ENCODE measurements at places on chromosomes 13 and 19.

DNA sequence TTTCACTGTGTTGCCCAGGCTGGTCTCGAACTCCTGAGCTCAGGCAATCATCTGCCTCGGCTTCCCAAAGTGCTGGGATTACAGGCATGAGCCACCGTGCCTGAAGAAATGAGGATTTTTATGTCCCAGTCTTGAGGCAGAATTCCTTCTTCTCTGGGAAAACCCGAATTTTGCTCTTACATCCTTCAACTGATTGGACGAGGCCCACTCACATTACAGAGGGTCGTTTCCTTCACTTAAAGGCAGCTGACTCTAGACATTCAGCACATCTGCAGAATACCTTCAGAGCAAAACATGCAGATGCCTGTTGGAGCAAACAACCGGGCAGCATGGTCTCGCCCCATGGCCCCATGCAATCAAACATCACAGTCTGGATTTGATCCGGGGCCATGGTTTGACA, 36.3 kb upstream of the NFIC start:
- no peak for DNase-seq

GRCh38 chr19:12095111-12095790, 30.7 kb downstream of the ZNF844 start:
- no peak for DNase-seq

DNA sequence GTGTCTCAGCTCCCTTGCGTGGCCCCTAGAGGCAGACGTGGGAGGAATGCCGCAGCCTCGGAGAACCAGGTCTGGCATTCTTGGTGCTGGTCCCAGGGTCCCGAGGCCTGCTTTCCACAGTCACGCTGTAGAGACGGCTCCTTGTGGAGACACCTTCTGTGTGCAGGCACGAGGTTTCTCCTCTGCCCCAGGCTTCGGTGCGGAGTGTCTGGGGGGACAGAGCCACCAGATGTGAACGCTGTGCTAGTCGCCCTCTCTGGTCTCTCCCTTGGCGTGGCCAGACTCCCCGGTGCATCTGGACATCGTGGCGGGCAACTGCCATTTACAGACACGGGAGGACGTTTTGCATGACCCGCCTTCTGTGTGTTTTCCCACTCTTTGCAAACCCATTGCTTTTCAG, 7.5 kb upstream of the TMEM255B start:
- DNase-seq: no peak

- DNase-seq: no peak
Observed at GRCh38 chr19:10339380-10339960, at the start of gene ICAM3. Gene ICAM3, minus strand, starts transcription at chr19:10339624. Its CDS starts 10 bp downstream, at chr19:10339614.

GRCh38 chr13:97826421-97827012, 127.0 kb upstream of the IPO5 start:
- no peak for DNase-seq

GRCh38 chr13:51675385-51675784, 91.1 kb downstream of the WDFY2 start:
- no peak for DNase-seq

- DNase-seq: peak; percentile 75
Observed at GRCh38 chr19:17539238-17540117, 16.0 kb upstream of the COLGALT1 start.

GRCh38 chr13:35039012-35039411, 96.9 kb downstream of the NBEA start:
- no peak for DNase-seq

GRCh38 chr19:5337708-5338655, 2.6 kb downstream of the PTPRS start:
- DNase-seq: no peak

GRCh38 chr19:10975374-10976130, 14.7 kb downstream of the SMARCA4 start:
- DNase-seq: no peak

DNA sequence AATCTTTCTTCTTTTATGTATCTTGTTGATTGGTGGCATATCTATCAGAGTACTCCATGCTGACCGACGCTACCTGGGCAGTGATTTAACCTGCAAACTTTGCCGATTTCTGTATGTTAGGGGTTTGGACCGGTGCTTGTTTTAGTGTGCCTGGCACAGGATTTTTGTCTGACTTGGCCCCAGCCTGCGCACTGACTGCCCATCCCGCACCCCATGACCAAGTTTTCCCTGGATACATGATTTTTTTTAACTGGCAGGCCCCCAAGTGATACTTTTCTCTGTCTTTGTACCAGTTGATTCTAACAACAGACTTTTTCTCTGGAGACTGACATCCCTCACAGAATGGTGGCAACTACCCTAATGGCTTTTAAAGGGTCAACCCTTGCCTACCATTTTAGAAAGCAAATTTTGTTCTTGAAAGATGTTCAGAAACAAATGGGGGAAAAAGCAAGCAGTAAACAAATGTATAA, 69.0 kb upstream of the C1QTNF9B start:
- DNase-seq: no peak

GRCh38 chr19:2375353-2376121, 15.5 kb downstream of the TMPRSS9 start:
- no peak for DNase-seq

- DNase-seq: no peak
Observed at GRCh38 chr19:46603195-46603637, 2.1 kb downstream of the CALM3 start.

- DNase-seq: no peak
Observed at GRCh38 chr19:35316560-35316959, 12.4 kb upstream of the CD22 start.

DNA sequence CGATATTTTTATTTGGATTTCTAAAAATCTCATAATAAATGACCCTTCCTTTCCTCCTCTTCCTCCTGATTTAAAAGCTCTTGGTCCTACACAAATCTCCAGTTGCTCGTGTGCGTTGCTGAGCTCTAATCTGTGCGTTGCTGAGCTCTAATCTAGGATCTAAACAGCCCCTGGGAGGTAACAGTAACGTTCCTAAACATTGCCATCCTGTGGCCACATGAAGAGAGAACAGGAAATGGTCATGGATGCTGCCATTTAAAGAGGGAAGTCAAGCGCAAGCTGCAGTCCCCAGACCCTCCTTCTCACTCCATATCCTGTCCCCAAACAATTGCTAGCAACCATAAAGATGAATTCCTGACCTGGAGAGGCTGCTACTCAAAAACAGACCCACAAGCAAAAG, 170.8 kb downstream of the NUFIP1 start:
- no peak for DNase-seq

DNA sequence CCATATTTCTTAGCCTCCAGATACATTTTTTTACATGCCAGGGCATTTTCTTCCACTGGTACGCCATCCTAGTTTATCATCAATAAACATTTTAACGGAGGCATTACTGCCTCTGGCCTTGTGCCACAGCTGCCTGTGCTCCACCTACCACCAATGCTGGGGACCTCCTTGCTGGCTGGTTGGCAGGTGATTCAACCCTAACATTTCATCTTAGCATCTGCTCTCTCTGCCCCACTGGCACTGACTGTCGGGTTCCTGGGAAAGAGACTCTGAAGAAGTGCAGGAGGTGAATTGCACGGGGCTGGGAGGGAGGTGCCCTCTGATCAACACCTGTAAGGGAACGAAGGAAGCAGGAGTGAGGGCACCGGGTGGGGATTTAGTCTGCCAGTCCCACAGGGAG, 51.4 kb upstream of the KCTD15 start:
- no peak for DNase-seq

All from HFF-Myc (cell line).